Mucosa of descending colon (tissue), 3 donors: ENCODE measurements at places on chromosomes 4 and X. TPM values are rescaled to one million over a fixed set of nuclear protein-coding genes. Genes with fewer than 3 reads are reported as not detected.

DNA sequence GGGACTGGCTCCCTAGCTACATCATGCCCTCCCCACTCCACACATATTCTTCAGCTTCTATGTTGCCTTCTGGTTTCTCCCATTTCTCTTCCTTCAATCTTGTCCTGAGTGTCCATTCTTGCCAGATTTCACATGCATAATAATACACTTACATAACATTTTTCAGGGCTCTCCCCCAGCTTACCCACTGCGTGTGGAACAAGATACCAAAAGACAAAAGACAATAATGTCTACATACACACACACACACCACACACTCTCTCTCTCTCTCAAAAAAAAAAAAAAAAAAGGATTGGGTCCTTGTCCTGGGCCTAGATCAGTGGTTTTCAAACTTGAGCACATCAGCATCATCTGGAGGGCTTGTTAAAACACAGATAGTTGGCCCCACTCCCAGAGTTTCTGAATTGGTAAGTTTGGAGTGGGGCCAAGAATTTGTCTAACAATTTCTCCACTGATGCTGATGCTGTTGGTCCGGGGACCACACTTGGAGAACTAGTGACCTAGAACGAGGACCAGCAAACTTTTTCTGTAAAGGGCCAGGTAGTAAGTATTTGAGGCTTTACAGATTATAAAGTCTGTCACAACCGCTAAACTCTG is 6.5 kb upstream of the SMARCA1 start:
- no peak for DNase-seq

- DNase-seq: no peak
Observed at GRCh38 chr4:40228497-40229365, 31.9 kb downstream of the RHOH start.

DNA sequence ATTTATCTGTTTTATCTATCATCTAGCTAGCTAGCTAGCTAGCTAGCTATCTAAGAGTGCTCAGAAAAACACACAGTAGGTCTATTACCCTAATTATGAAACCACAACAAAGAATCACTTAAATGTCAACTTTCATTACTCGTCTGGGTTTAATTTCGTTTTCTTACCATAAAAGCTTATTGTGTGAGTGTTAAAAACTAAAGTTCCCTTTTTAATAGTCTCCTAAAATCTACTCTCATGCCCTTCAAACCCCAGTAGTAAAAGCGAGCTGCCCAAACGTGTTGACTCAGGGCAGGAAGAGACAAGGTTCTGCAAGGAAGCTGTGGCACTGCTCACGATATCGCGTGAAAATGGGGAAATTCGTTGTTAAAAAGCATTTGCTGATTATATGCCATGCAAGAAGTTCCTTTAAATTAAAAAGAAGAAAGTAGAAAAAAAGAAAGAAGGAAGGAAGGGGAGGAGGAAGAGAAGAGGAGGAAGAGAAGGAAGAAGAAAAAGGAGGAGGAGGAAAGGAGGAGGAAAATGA is 595 bp downstream of the MBNL3 start:
- no peak for DNase-seq

GRCh38 chr4:158996669-158997074 is 106.2 kb upstream of the RAPGEF2 start:
- no peak for DNase-seq

- no peak for DNase-seq
Observed at GRCh38 chrX:78945186-78945912, at the start of gene P2RY10. Gene P2RY10 (plus strand): TSS chrX:78945391. CDS start chrX:78960521, 15,130 bp downstream.

- DNase-seq: no peak
Observed at GRCh38 chr4:96009427-96010119, 169.7 kb downstream of the PDHA2 start.

DNA sequence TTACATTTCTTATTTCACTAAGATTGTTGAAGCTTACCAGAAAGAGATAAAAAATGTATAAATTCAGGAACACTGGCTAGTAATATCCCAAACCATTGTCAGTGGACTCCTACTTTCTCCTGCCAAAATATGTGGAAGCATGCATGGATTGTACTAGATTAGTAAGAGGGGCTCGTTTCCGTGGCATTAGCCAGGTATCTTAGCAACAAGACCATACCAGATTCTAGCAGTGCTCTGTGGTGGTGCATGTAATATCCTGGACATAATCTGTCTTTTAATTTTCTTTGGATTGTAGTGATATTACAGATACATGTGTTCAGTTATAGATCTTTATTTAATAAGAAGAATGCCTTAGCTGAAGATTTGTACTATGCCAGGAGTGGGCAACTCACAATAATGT is 371.9 kb upstream of the PITX2 start:
- DNase-seq: no peak

DNA sequence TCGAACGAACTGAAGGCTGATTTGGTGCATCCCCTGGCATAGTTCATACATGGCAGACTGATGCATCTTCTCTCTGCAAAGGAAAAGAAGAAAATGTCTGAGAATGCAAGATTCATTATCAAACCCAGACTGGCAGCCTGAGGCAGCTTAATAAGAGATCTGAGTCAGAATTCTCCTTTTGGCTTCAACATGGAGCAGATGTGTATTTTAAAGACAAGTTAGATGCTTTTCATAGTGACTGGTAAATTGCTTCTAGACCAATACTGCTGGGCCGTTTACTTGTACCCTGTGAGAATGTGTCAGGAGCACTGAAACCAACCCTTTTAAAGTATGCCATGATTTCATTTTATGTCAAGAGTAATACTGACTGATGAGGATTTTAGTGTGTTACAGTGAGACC is 322.0 kb downstream of the NR3C2 start:
- DNase-seq: no peak

- no peak for DNase-seq
Observed at GRCh38 chr4:181202240-181202639, 1041.0 kb upstream of the TENM3 start.

- DNase-seq: no peak
Observed at GRCh38 chr4:24104158-24104565, 214.3 kb upstream of the PPARGC1A start.

GRCh38 chr4:87270144-87270543 is 49.7 kb upstream of the KLHL8 start:
- DNase-seq: no peak

DNA sequence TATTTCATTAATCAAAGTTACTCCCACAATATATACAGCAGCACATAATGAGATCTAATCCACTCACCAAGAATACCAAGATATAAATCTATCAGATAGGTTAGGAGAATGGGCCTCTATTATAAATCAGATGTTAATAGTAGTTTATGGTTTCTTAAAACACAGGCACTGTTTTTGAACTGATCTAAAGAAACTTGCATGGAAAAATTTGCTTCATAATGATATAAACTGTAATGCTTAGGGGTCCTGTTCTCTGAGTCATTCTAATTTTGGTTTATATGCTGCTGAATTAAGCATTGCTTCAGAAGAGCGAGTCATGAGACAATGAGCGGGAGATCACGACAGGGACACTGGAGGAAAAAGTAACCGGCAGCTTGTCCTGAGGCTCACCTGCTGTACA is 113.3 kb upstream of the OTUD4 start:
- DNase-seq: no peak

DNA sequence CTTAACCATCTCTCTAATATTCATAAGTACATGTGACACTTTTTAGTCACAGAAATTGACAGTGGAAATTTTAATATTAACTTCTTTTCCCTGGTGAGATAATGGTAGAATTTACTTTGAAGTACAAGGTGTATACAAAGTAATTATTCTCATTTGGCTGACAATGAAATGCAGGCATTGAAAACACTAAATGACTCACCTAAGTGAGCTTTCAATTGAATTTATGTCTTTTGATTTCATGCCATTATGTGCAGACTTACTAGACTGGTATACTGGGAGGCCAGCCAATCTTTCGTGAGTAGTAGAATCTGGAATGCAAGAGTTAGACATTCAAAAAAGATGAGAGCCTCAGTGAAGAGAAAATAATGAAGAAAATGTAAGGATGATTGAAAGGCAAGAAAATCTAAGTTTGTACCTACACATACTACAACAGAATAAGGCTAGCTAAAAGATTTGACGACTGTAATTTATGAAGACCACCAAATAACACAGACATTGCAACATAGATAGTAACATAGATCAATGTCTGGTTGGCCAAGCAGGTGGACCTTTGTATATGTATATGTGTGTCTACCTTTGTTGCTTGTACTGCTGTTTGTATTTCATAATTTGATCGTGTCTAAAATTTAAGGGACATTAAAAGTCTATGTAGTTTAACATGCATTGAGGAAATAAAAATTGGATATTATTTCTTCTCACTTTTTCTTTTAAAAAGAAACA is 459.7 kb downstream of the IL15 start:
- DNase-seq: no peak

GRCh38 chr4:38566806-38567398 is 97.1 kb upstream of the KLF3 start:
- DNase-seq: no peak

- DNase-seq: no peak
Observed at GRCh38 chr4:45215976-45216542, 489.7 kb upstream of the GNPDA2 start.

GRCh38 chrX:34918856-34919255 is 23.7 kb upstream of the FAM47B start:
- DNase-seq: peak; percentile 1

DNA sequence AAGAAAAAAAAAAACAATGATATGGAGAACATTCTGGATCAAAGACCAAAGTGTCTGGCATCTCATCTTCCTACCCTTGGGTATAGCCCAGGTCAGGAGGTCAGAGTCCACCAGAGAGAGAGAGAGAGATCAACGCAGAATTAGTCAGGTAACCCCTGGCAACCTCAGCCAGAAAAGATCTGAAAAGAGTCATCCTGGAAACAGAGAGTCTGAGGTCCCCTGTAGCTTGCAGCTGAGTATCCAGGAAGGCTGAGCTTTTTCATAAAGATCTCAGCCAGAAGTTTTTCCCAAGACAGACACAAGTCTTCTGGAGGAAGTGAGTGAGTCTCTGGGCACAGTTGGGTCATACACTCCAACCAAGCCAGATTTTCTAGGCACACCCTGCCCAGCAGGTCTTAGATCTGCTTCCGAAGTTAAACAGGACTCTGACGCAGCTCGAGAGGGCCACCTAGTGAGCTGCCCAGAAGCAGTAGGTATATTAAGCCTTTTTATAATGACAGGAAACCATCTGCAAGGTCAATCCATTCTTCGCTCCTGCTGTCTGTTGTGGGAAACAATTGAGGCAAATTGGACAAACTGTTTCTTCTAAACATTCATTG is 35.7 kb downstream of the ACE2 start:
- DNase-seq: peak; percentile 78

DNA sequence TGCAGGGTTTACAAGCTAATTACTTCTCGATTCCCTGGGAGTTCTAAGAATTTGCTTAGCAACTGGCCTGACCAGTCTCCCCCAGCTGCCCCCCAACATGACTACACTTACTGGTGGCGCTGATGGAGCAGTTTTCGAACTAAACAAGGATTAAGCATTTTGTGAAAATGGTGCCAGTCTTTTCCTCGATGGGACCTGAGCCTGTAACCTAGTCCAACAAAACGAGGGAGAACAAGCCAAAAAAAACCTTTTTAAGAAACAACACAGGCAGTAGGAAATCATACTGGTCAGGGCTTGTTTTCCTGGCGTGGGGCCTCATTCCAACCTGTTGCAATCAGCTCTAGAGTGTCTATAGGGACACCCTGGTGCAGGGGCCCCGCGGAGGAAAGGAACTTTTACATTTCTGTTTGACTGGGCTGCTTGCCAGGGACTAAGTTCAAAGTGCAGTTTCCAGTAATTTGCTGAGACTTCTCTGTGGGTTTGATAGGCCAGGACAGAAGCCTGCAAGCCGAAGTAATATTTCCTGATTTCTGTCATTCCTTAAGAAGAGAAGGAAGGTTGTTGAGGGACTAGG is 158.7 kb downstream of the SPRY1 start:
- peak; percentile 94 for DNase-seq

GRCh38 chrX:153648358-153649177 is 1.6 kb downstream of the DUSP9 start:
- no peak for DNase-seq

DNA sequence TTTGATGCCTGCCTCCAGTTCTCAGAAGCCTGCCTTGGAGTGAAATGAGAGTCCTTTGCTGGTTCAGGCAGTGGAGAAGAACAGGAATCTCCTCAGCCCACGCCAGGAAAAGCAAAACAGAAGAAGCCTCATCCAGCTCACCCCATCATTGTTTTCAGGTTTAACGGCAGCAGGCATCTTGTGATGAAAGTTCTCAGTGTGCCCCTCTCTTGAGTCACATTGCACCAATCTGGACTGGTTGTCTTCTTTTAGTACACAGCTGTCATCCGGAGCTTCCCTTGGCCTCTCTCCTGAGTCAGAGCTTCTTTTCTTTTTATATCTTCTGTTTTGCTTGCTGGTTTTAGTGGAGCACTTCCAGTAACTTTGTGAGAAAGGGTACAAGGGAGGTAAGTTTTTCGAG is 50.9 kb downstream of the TSPAN7 start:
- no peak for DNase-seq

DNA sequence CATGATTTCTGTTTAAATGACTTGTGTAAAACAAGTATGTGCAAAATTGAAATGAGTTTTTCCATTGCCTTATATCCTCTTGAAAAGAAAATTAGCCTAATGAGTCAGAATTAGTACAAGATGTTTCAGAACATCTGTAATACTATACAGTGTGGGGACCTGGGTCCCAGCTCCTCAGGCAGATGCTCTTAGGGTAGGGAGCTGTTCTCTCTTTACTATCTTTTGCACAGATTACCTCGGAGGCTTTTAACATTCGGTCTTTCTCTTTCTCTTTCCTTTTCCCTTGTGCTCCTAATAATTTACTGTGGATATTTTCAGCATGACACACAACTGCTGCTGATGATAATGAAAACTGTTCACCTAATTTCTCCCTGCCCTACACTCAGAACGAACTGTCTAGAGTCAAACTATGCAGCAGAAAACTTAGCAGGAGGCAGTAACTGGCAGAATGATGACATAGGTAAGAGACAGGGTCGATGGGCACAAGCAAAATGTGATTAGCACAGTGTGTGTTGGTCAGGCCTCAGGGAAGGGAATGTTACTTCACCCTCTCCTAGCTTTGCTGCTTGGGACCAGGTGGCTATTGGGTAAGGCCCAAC is 455.3 kb downstream of the PDHA2 start:
- DNase-seq: no peak

DNA sequence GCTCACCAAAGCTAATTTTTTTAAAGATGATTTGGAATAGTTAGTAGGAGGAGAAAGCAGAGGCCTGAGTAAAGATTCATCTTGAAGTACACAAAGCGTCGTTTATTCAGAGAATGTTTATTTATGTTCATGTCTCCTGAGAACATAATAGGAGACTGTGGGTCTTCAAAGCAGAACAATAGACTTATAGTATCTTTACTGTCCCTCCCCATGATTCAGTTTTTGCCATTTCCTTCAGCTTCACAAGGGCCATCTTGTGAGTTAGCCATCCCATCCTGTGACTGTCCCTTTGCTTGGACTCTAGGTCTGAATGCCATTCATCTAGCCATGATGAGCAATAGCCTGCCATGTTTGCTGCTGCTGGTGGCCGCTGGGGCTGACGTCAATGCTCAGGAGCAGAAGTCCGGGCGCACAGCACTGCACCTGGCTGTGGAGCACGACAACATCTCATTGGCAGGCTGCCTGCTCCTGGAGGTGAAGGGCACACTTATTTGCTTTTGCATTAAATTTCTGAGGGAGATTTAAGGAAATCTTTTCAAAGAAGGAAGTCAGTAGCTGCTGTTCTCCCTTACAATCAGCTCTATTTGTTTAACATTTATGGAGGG is 105.8 kb downstream of the NFKB1 start:
- DNase-seq: no peak

The FGD1 gene
- total RNA-seq: 3.5 TPM

The KCNIP4 gene
- total RNA-seq: 2.4 TPM

The ATP8A1 gene
- 41.1 TPM for total RNA-seq

The CPLX1 gene
- 3.4 TPM for total RNA-seq

The USP51 gene
- 0.26 TPM for total RNA-seq

The KLF8 gene
- total RNA-seq: 9.2 TPM

The GLRB gene
- total RNA-seq: 0.14 TPM

The PCDH18 gene
- 12.8 TPM for total RNA-seq

The RRAGB gene
- 8.9 TPM for total RNA-seq
